Cerebellum (tissue), 4 donors: ENCODE measurements at places on chromosomes 4 and X. TPM values are rescaled to one million over a fixed set of nuclear protein-coding genes. Genes with fewer than 3 reads are reported as not detected.

The PLAC1 gene
- total RNA-seq: not detected

The CFI gene
- total RNA-seq: 5.7 TPM

The EDNRA gene
- total RNA-seq: 10.5 TPM

The ARR3 gene
- total RNA-seq: not detected

The LINC00632 gene
- total RNA-seq: 237 TPM

The SSX3 gene
- total RNA-seq: not detected

The ERAS gene
- total RNA-seq: 0.27 TPM

The SLC7A11 gene
- 30.0 TPM for total RNA-seq

The FAM199X gene
- 55.7 TPM for total RNA-seq

The HEPH gene
- 25.8 TPM for total RNA-seq

The STK32B gene
- 19.1 TPM for total RNA-seq

The GPM6B gene
- total RNA-seq: 308 TPM

The SAGE1 gene
- not detected for total RNA-seq

The VCX3A gene
- total RNA-seq: not detected

The FUNDC1 gene
- total RNA-seq: 9.7 TPM

The BTC gene
- total RNA-seq: 1.5 TPM

The MAGEA12 gene
- total RNA-seq: not detected

The GLOD5 gene
- total RNA-seq: not detected

The CWH43 gene
- total RNA-seq: not detected

The PITX2 gene
- not detected for total RNA-seq

The PDCL2 gene
- not detected for total RNA-seq

The IGFBP7 gene
- total RNA-seq: 26.9 TPM

The CCDC149 gene
- total RNA-seq: 15.1 TPM

The IRF2 gene
- 12.7 TPM for total RNA-seq

The RAPGEF2 gene
- 90.5 TPM for total RNA-seq

The IRS4 gene
- total RNA-seq: 6.9 TPM

The GPC3 gene
- 13.8 TPM for total RNA-seq

The ZNF630 gene
- 5.5 TPM for total RNA-seq

The SOD3 gene
- total RNA-seq: 0.54 TPM

The GDPD2 gene
- 7.7 TPM for total RNA-seq

The SLITRK4 gene
- total RNA-seq: 24.3 TPM

The LRCH2 gene
- total RNA-seq: 31.0 TPM

The ZDHHC15 gene
- 10.4 TPM for total RNA-seq

The TLR3 gene
- 1.00 TPM for total RNA-seq

The PPP1R2C gene
- total RNA-seq: not detected

The SFRP2 gene
- total RNA-seq: 3.7 TPM

The FATE1 gene
- total RNA-seq: not detected

The DOCK11 gene
- 40.2 TPM for total RNA-seq

The PHOX2B gene
- total RNA-seq: 0.18 TPM

The PHKA2 gene
- 15.6 TPM for total RNA-seq

The CSN1S1 gene
- total RNA-seq: not detected

The GYPE gene
- 0.73 TPM for total RNA-seq
